ENCODE measurements at places on chromosomes 2 and 18.

DNA sequence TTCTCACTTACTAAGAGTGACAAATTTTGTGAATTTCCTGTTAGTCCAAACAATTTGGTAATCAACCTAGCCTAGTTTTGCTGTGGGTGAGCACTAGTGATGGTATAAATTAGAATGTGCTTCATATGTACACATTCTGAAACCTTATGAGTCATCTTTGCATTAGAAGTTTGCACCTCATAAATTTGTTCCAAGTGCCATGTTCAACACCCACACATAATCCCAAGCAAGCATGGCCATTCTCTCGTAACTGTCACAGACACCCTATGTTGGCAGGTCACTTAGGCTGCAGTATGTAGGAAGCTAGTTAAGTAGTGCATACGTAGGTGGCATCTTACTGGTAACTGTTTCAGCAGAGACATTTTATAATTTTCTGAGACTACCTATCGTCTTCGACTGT lies 46.9 kb downstream of the NAB1 start:
- DNase-seq = no peak

DNA sequence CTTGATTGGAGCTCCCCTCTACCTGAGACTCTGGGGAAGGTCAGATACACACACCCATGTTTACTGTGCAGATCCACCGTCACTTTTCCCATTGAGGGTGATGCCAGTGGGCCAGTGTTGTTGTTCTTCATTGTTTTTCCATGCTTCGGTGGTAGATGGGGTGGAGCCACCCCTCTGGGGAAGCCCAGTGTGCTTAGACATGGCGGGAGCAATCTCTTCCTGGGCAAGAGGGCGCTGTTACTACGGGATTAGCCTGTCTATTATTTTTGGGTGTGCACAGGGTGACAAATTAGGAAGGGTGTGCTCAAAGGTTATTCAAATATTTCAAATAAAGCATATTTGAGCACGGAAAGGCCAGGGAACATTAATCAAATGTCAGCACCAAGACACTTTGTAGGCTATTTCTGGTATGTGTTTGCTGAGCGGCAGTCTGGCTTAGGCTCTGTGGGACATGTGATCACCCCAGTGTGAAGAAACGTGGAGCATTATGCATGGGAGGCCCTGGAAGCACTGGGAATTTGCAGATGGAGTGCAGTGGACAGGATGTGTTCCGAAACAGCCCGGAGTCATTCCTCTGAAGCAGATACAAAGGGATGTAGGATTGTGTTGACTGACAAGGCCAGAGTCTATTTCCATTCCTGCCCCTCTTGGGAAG lies 34.8 kb upstream of the SMIM21 start:
- no peak for DNase-seq

DNA sequence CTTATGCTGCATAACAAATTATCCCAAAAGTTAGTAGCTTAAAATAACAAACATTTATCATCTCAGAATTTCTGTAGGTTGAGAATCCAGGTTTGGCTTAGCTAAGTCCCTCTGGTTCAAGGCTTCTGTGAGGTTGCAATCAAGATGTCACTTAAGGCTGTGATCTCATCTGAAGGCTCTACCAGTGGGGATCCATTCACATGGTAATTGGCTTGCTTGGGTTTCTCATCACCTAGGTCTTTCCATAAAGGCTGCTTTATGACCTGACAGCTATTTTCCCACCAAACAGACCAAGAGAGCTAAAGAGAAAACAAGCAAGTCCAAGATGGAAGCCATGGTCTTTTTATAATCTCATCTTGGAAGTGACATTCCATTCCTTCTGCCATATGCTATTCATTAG lies 137.3 kb downstream of the DTNA start:
- no peak for DNase-seq

- no peak for DNase-seq
Measured at GRCh38 chr2:216188559-216188850, 79.4 kb downstream of the XRCC5 start.

- no peak for DNase-seq
Measured at GRCh38 chr18:4524096-4524495, 69.0 kb upstream of the DLGAP1 start.

GRCh38 chr2:207317378-207317984 lies 151.7 kb upstream of the KLF7 start:
- peak; percentile 37 for DNase-seq

GRCh38 chr18:23391156-23391555 lies 61.9 kb upstream of the RIOK3 start:
- DNase-seq = no peak

- peak; percentile 60 for DNase-seq
Measured at GRCh38 chr2:51013933-51014526, 17.9 kb downstream of the NRXN1 start.

- DNase-seq = peak; percentile 94
Measured at GRCh38 chr18:79855147-79855933, 57.6 kb downstream of the KCNG2 start.

- DNase-seq = peak; percentile 99
Measured at GRCh38 chr2:165793779-165794535, at the start of gene GALNT3. Gene GALNT3 (minus strand): TSS chr2:165794247. CDS start chr2:165770700, 23,547 bp downstream.

DNA sequence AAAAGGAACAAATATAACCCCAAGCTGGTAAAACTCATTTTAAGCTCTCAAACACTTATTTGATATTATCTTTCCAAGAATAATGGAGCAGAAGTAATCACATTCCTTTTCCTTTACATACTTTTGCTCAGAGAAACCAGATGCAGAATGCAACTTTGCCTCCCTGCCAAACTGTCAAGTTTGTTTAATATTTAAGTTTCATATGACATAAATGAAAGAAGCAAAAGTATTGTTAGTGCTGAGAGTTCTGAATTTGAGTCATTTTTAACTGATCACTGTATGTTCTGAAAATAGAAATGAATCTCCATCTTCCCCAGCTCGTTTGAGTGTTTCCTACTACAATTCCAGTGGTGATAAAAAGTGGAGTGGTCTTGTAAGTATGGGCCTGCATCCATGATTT lies 423.4 kb downstream of the PID1 start:
- no peak for DNase-seq

- DNase-seq = no peak
Measured at GRCh38 chr2:69298261-69298660, 88.8 kb downstream of the GFPT1 start.

DNA sequence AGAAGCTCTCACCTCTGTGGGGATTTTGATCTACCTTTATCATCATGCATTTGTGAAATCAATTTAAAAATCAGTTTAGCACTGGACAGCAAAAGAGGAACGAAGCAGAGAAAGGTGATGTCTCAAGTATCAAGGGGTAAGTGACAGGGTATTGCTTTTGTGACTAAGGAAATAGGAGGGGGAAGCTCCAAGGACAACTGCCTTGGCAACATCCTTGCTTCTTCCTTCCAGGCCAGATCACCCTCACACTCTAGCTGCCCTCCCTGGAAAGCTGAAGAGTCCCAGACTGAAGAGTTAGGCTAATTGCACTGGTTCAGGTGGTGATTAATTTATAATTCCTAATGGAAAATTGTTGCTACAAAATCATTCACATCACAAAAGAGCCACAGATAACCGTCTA lies 859.1 kb upstream of the ACVR2A start:
- no peak for DNase-seq

DNA sequence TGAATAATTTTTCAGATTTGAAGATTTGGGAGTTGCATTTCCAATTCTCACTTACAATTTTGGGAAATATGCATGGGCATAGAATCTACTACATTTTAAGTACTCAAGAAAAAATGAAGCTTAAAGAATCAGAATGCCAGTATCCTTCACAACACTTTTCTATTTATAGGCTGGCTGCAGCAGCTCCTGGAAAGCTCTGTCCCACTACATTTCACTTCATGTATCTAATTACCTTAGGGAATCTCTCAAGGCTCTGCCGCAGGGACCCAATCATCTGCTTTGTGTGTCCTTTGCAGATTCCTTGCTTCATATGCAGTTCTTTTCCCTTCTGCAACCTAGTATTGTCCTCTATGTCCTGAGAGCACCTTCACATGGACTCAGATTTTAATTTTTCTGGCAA lies 102.9 kb downstream of the NUP35 start:
- no peak for DNase-seq

DNA sequence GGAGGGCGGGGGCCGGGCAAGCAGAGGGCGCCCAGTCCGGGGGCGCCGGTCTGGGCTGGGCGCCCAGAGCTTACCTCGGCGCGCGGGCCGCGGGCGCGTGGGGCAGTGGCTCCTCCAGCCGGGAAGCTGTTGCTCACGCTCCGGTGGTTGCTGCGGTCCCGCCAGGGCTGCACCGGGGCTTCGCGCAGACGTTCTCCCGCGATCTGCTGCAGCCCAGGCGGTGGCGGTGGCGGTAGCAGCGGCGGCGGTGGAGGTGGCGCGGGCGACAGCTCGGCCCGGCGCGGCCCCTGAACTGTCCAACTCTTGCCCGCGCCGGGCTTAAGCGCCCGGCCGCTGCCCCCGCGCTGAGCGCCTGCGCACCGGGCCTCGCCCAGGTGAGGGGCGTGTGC lies 391 bp downstream of the ZNF385B start:
- peak; percentile 71 for DNase-seq

DNA sequence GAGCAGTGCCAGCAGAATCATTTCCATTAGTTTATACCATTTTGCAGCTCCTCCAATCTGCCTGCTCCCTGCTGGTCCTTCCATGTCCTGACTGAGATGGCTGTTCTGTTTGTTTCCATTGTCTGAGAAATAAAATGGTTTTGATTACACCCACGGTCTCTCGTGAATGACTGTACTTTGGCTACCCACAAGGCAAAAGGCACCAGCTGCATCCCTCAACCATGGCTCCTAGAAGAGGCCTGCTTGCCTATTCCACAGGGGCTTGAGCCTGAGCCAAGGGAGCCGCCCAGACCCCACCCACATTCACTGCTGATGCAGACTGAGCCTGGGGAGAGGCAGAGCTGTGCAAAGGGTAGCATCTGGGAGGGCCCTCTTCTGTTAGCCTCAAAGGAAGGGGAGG lies 31.2 kb downstream of the MARCHF4 start:
- DNase-seq = no peak

DNA sequence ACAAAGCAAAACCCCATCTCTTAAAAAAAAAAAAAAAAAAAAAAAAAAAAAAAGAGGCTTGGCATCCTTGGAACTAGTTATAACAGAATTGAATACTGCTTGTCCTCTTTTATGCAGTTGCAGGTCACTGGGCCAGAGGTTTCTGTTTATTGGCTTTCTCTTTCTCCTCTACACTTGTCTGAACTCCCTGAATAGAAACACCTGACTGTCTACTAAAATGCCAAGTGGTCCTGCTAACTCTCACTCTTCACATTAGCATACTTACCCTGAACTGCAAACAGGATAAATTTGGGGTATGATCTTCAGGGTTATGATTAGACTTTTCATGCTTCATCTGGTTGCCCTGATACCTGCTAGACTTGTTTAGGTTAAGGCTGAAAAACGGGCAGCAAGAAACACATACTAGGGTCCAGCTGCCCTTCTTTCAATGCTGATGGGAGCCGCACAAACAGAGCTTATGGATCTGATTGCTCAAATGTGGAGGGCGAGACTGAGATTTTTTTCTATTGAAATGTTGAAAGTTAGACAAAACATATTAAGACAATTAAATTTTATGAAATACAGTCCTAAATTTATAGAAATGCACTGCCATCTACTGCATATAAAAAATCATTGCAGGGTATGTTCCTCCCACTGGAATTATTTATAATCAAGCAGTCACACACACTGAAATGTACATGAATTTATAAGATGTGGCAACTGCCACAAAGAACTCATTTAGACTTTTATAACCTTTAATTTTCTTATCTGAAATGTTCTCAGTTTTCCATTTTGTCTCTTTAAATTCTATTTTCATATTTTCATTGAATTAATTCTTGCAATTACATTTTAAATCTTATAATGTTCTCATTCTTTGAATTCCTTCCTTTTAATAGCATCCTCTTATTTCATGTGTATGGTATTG lies 40.8 kb downstream of the GTF3C3 start:
- DNase-seq = peak; percentile 38

GRCh38 chr2:182230561-182230960 lies 196.3 kb downstream of the PDE1A start:
- DNase-seq = no peak

DNA sequence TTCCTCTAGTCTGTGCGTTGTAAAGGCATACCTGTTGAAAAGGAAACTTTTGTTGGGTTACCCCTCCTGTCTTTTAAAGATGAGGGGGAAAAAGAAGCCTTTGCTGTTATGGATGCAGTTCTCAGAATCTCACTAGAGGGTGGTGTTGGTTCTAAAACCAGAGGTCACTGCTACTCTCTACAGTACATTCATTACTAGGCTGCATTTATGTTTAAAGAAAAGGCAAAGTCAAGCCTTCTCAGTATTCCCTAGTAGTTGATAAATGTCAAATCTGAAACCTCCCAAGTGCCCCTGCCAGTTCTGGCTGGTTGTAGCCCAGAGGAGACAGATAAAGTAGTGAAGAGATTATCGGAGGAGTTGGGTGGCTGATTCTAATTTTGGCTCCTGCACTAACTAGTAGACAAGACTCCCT lies 1.4 kb upstream of the PLCL1 start:
- peak; percentile 79 for DNase-seq

DNA sequence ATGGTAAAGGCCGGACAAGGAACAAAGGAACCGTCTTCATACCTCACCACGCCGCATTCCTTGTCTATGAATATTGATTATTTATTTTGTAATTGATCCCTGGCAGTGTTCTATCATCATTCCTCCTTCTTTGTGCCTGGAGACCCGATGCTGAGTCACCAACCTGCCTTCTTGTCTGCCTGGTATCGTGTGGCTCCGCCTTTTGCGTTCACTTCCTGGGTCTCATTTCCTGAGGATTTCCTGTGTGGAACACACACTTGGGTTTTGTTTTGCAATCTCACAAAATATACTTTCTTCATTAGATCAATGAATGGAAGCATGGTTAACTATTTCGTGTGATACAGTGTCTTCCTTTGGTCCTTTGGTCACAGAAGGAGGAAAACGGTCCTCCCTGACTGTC lies 95.5 kb upstream of the SNTG2 start:
- no peak for DNase-seq

Data from DMS53 (cell line).